ENCODE measurements at places on chromosomes 1 and 21. TPM values are rescaled to one million over a fixed set of nuclear protein-coding genes. Genes with fewer than 3 reads are reported as not detected.

ATAD3C gene
- 1.3 TPM for total RNA-seq

OR4F16 gene
- total RNA-seq, result not detected

KCNJ9 gene
- total RNA-seq, result not detected

FMO4 gene
- total RNA-seq, result 10.2 TPM

CAPZB gene
- 140 TPM for total RNA-seq

Measured in tongue (tissue), 3 donors.